LoVo (cell line): ENCODE measurements at places on chromosomes 12 and 14.

DNA sequence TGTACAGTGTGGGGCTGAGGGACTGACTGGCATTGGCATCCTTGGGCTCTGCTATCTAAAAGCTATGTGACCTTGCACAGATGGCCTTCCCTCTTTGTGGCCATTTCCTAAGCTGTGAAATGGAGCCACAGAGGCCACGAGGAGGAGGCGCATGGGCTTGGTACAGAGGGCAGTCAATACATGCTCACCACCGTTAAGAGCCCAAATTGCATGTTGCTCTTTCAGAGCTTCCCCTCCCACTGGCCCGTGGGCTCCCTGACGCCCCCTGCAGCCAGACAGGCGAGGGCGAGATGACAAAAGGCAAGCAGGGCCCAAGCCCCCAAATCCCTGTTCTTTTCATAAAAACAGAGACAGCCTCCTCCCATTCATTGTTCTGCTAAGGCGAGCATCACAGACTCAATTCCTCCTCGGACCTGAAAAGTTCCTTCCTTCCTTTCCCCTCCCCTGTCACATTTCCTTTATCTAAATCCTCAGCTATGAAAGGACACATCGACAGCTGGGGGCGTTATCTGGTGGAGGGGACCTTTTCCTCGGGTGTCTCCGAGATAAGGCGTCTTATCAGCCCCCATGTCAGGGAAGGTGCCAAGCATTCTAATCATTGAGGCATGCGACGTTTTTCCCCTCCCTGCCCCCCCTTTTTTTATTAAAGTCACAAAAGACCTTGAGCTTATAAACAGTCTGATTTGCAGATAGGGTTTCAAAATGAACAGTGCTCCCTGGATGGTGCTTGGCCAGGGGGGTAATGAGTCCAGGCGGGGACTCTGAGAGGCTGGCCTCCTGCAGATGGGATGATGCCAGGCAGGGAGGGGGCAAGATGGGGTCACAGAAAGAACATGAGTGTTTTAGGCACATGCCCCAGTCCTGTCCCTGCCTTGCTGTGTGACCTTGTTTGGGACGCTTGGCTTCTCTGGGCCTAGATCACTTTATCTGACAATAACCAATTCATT is 26.4 kb downstream of the FAM222A start:
- DNase-seq = no peak

DNA sequence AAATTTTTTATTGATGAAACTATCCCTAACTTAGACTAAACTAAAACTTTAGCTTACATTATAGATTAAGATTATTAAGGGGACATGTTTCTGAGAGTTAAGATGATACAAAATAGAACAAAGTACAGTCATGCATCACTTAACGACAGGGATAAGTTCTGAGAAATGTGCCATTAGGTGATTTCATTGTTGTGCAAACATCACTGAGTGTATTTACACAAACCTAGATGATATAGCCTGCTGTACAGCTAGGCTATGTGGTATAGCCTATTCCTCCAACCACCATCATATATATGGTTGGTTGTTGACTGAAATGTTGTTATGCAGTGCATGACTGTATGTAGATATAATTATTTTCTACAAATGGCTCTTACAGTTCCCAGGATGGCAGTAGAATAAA is 46.5 kb downstream of the ATP6V1D start:
- DNase-seq = no peak

GRCh38 chr14:83173687-83174086 is 1640.0 kb upstream of the SEL1L start:
- DNase-seq = no peak

DNA sequence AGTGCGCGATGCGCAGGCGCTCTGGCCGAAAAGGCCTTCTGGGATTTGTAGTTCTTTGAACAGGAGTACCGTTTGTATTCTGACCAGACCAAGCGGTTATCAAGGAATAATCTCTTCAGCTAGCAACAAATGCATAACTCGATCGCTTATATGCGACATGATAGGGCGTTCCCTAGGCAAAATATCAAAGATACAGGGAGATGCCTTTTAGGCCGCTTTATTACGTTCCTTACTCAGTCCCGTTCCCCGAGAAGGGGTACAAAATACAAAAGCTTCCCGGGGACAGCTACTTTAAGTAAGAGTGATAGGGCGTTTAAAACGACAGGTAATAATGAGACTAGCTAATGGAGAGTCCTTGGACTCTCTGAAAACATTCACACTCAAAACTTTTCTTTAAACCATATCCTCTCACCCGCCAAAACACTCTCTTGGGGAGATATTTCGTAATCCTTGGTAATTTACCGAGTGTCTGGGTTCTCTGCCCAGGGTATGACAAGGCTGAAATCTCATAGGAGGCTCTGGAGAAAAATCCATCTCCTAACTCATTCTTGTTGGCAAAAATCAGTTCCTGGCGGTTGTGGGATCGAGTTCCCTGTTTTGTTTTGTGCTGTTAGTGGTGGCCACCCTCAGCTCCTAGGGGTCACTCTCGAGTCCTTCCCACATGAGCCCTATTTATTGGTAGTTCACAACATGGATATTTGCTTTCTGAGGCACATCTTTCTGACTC is 412 bp upstream of the SNW1 start:
- peak; percentile 96 for DNase-seq

- DNase-seq = no peak
Measured at GRCh38 chr14:64689289-64689688, 14.9 kb upstream of the PLEKHG3 start.

- peak; percentile 30 for DNase-seq
Measured at GRCh38 chr12:22100958-22101748, 55.1 kb downstream of the CMAS start.

- DNase-seq = no peak
Measured at GRCh38 chr14:68368850-68369249, 424.0 kb downstream of the ZFP36L1 start.

GRCh38 chr14:75689012-75689411 is 28.0 kb downstream of the TTLL5 start:
- DNase-seq = no peak

- no peak for DNase-seq
Measured at GRCh38 chr14:103199124-103199523, 75.9 kb downstream of the TNFAIP2 start.

- DNase-seq = no peak
Measured at GRCh38 chr12:38155526-38156496, 160.8 kb upstream of the ALG10B start.

- DNase-seq = no peak
Measured at GRCh38 chr12:52874573-52875435, 26.0 kb upstream of the KRT78 start.

- DNase-seq = no peak
Measured at GRCh38 chr12:113339540-113339939, 4.6 kb upstream of the SLC8B1 start.

DNA sequence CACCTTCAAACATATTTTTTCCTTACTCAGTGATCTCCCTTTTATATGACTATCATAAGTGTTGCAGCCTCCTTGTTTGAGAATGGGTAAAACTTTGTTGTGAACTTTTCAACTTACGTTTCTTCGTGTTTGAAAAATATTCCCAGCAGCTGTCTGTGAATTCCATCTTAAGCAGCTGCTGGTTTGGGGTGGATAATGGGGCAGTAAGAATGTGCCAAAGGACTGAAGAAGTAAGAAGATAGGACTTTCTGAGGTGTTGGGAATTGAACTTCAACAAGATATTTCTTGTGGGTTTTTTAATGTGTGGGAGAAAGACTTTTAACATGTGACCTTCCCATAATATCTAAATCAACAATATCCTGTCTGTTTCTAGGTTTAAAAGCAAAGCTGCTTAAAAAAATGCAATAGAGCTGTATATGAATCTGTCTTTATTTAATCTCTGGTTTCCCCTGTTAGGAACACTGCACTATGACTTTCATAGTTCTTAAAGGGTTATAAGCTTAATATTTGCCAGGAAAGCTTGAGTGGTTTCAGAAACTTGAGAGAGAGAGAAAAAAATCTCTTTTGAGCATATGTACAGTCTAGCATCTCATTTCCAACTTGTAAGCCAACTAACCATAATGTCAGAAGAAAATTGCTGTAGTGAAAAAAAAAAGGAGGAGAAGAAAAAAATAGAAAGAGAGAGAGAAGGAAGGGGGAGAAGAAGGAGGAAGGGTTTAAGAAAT is 1659.2 kb upstream of the FLRT2 start:
- no peak for DNase-seq

- no peak for DNase-seq
Measured at GRCh38 chr12:55847033-55847432, 4.3 kb upstream of the MMP19 start.

DNA sequence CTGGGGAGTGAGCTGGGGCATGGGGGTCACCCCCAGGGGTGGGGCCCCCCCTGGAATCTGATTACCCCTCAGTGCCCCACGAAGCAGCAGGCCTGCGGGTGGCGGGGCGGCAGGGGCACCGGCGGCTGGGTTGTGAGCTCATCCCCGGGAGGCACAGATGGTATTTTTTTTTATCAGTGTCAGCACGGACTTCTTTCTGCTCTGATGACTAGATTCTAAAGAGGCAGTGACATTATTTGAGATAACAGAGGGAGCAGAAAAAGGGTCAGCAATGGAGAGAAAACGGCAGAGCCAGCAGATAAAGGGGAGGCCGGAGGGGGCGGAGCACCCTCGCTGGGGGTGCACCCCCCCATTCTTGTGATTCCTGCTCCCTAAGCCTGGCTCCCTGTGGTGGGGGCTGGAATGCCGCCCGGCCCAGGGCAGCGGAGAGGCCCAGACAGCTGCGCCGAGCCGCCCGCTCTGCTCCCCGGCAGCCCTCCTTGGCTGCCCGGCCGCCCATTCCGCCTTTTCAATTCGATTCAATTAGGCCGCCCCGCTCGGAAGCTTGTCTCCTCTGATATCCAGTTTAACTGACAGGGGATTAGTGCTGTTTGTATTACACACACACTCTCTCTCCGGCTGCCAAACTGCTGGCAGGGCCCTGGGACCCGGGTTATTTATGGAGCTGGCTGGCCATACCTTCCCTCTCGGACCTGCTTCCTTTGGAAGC is 32.9 kb downstream of the MVK start:
- no peak for DNase-seq

- no peak for DNase-seq
Measured at GRCh38 chr12:52014567-52015530, 8.1 kb downstream of the TAMALIN start.

DNA sequence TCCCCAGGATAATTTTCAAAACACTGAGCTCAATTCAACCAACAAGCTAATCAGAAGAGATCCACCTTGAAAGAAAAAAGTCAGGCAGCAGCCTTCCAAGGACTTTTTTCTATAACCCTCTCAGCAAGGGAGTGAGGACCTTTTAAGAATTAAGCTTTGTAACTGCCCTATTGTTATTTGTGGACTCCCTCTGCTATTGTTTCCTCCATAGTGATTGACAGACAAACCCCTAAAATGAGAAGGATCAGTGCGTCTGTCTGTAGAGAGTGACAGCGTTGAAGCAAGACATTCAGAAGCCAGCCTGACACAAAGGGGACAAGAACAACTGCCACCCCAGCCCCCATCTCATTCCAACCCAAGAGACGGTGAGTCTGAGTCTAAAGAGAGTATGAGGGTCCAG is 30.3 kb upstream of the BTG1 start:
- no peak for DNase-seq

GRCh38 chr12:107518868-107519267 is 166.7 kb upstream of the PWP1 start:
- DNase-seq = no peak

DNA sequence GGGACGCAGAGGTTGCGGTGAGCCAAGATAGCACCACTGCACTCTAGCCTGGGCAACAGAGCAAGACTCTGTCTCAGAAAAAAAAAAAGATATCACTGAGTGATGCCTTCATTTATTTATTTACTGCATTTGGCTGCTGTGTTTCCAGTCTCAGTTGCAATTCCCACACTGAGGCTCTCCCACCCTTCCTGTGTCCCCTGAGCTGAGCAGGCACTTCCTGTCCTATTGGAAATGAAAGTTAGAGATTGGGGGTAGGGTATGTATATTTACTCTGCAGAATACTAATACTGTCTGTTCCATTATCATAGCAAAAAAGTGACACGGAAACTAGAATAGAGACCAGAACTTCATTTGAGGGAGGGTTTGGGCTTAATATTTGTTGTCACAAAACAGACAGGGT is 1.6 kb upstream of the RBMS2 start:
- no peak for DNase-seq

DNA sequence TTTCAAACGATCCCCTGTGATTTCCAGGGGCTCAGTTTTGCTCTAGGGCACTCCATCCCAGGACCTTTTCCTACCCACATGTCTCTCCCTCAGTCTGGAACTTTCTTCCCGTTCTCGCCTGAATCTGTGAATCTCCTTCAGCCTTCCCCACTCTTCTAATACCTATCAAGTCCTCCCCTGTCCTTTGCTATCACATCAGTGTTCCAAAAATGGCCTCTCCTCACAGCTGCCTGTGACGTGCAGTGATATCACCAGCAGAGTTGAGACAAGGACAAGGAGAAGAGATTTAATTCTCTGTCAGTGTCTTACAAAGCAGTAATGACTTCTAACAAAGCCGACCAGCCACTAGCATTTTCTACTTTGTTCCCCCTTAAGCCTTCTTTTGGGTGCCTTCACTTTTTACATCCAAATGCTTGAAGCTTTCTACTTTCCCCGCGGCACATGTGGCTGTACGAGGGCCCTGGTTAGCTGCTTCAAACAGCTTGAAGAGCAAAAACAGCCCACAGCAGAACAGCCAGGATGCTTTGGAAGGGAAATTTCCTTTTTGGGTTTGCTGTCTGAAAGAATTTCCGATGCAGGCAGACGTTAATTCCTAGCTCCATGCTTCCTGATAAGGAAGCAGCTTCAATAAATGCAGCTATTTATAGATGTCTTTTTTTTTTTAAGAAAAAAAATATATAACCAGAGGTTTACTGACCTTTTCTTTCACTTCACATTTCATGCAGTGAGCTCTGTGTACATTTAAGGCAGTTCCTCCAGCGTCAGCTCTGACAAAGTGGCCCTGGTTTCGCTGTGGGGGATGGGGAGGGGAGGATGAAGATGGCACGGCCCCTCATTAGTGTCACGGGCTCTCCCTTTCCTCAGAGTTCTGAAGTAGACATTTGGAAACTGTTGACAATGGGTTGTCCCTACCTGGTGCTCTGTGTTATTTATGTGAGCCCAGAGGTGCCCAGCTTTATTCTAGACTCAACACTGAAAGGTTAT is 109.3 kb downstream of the ETV6 start:
- DNase-seq = no peak

DNA sequence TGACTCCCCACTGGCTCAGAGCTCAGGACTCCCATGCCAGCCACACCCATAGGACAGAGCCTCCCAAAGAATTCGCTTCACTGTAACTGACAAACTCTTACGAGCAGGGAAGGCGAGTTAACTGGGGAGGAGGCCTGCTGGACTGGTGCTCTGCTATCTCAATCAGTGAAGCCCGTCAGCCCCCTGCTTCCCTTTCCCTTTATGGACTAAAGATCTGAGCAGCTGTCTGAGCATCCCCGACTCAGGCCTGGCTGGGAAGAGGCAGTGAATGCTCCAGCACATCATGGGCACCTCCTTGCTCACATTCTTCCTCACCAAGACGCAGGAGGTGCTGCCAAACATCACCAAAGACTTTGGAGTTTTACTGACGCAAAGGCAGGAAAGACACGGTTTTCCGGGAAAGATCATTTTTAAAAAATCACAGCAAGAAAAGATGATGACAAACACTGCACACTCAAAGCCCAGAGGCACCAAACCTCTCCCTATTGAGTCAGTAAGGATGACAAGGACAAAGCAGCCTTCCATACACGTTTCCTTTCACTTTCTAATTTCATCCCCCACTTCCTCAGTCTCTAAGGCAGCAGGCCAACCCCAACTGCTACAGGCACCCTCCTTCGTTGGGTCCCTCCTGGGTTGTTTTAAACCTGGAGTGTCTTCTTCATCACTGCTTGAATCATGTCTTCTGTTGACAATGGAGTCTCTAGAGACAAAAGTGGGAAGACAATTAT is 45.0 kb upstream of the P2RX7 start:
- no peak for DNase-seq
